Smooth muscle cell of trachea (primary cell): ENCODE measurements at places on chromosomes 6 and 20. TPM values are rescaled to one million over a fixed set of nuclear protein-coding genes. Genes with fewer than 3 reads are reported as not detected.

MTG2 gene
- total RNA-seq = 25.8 and 27.1 TPM in 2 replicates

STMND1 gene
- total RNA-seq = not detected in 2 replicates

GCNT2 gene
- total RNA-seq = 0.99 and 1.3 TPM in 2 replicates

NOL7 gene
- 36.2 and 78.0 TPM in 2 replicates for total RNA-seq

FOXC1 gene
- total RNA-seq = 5.4 and 7.6 TPM in 2 replicates

CEP85L gene
- 22.2 and 30.0 TPM in 2 replicates for total RNA-seq

FGD2 gene
- not detected in 2 replicates for total RNA-seq
